Activated CD4-positive, alpha-beta memory T cell treated with anti-CD3 and anti-CD28 coated beads, Interleukin-2, amount 10 ng/mL, durations not matched to agents 7 days and 5 days (primary cell): ENCODE measurements at places on chromosomes 7 and 10. TPM values are rescaled to one million over a fixed set of nuclear protein-coding genes. Genes with fewer than 3 reads are reported as not detected.

DNA sequence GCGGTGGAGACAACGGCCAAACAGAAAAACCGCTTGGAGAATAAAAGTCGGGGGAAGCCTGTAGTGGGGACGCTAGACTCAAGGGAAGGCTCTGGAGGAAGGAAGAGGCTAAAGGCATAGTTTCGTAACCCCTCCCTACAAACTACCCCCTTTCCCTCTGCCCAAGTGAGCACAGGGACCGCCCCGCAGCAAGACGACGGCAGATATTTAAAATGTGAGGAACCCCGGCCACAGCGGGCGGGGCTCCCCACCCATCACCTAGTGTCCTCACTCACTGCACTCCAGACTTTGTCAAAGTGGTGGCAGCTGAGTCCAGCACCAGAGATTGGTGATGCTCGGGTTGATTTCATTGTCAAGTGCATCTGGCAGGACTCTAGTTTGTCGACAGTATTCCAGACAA lies 69.1 kb downstream of the PRKAG2 start:
- DNase-seq: no peak

DNA sequence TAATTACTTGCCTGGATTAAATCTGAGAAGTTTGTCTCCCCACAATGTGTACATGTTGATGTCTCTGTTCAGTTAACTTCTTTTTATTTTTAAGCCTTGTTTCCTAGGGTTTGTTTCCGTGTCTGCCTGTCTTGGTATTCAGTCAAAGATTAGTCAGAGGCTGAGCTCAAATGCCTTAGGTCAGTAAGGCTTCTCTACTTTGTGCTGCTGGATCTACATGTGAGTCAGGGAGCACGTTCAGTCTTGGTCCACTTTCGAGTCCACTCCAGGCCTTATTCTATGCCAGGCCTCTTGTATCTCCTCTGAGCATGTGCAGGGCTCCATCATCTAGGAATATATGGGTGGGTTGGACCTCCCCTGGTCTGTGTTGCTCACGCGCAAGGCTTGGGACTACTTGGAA lies 93.3 kb upstream of the FZD8 start:
- DNase-seq: no peak

GRCh38 chr7:33558549-33559323 lies 346.6 kb upstream of the BMPER start:
- DNase-seq: no peak

DNA sequence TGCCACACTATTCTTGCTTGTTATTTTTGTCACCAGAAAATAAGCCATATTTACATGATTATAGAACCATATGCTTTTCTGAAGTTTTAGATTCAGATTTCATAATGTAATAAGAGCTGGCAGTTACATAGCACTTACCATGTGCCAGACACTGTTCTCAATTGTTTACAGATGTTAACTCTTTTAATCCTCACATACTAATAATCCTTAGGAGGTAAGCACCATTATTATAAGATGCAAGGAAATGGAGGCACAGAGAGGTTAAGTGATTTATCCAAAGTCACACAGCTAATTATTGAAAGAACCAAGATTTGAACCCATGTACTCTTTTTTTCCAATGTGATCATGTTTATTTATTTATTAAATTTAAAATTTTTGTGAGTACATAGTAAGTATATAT lies 57.2 kb downstream of the CREB5 start:
- DNase-seq: no peak

DNA sequence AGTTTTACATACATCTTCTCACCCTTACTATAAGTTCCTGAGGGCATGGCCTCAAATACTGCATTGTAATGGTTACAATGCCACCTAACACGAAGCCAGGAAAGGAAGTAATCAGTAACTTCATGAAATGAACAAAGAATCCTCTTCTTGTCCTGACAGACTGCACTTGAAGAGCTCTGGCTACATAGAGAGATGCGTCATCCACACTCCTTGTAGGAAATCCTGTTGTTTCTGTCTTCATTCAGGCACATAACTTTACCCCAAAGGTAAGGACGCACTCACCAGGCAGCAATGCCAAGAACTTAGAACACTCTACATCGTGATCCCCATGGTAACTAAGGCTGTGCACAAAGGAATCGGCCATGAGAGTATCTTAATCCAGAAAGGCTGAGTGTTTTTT lies 80.3 kb upstream of the ARID5B start:
- no peak for DNase-seq

DNA sequence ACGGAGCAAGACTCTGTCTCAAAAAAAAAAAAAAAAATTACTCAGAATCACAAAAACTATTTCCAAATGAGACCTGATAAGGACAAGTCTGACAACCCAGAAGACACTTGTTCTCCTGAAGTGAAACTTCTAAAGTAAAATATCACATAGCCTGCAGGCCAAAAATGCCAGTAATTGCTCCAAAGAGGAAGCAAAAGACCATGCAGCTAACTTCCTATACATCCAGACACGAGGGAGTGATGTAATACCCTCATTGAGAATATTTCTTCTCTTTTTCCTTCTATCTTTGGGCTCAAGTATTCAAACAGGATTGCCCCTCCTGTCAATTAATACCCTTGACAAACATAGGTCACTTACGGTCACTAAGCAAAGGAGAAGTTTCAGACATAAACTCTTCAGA lies 31.2 kb downstream of the ARMH3 start:
- no peak for DNase-seq

GRCh38 chr10:93061594-93062513 lies 1.3 kb downstream of the CYP26C1 start:
- DNase-seq: no peak

- no peak for DNase-seq
Observed at GRCh38 chr10:60003651-60004523, 97.5 kb upstream of the CCDC6 start.

- no peak for DNase-seq
Observed at GRCh38 chr7:48899932-48900331, 24.4 kb upstream of the CDC14C start.

The LRRTM3 gene
- not detected for total RNA-seq

DNA sequence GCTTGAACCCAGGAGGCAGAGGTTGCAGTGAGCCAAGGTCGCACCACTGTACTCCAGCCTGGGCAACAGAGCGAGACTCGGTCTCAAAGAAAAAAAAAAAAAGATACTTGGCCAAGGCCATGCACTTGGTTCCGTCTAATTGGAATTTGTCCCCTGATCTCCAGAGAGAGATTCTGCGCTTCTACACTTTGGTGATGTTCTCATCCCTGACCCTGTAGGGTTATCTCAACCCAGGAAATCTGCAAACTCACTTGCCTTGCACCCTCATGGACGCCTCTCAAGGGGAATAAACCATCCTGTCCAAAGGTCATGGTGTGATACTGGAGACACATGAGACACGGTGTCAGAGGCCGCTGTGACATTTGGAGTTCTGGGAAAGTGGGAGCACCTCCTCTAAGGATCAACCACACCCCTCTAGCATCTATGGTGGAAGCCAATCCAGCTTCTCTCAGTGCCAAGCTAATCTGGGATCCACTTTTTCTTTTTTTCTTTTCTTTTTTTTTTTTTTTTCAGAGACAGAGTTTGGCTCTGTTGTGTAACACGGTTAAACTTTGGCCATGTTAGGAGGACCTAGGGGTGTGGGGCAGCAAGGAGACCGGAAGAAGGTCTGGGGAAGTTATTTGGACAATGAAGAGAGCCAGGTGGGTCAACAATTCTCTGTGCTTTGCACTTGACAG lies 7.8 kb upstream of the POR start:
- DNase-seq: no peak

The C10orf71 gene
- not detected for total RNA-seq

DNA sequence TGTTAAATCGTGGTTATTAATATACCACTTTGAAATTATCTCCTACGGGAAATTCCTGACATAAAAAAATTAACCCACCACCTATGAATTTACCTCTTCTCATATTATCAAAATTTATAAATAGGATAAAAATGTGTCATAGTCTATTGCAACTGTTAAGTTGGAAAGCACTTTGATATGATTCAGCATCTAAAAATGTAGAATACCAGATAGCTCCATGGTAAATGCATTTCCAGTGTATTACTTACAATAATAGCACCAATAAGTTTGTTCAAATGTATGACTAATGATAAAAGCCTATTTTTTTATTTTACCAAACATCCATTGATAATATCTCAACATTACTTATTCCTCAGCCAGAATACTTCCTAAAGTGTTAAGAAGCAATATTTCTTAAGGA lies 13.6 kb upstream of the KCND2 start:
- DNase-seq: no peak

DNA sequence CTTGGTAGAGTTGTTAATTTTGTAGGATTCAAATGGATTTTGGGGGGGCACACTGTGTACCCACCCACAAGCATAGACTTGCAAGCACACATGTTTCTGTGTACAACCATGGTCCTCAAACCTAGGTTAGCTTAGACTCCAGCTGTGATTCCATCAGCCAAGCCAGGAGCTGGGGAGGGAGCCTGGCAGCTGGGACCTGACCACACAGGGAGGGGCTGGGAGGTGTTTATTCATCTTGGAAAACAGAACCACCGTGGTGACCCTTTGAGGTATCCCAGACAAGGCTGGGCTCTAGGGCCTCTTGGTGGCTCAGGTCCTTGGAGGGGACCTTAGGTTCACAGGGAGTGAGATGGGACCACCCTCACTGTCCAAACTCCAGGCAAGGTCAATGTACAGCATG lies 410.3 kb downstream of the NEBL start:
- no peak for DNase-seq

DNA sequence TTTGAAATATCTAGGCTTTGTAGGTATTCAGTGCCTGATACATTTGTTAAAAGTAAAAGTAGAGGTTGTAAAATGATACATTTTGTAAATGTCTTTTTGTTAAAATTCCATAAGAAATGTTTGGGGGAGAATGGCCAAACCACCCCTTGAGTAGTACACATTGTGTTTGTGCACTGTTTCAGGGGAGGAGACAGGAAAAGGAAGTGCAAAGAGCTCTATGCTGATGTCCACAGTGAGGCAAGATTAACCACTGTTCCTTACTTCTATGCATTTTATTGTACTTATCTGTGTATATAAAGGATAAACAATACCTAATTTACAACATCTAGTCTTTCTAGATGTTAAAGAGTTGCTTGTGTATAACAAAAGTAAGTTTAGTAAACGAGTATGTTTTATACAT lies 7.4 kb upstream of the CYCS start:
- no peak for DNase-seq

The RSPH10B2 gene
- total RNA-seq: 0.43 TPM
